ENCODE measurements at places on chromosomes 1 and 21.

- no peak overlapping the region for H3K4me3 ChIP-seq
- no peak for DNase-seq
- H3K36me3 ChIP-seq, result no peaks in the 10 kb centered on the region
Measured at GRCh38 chr1:11948822-11949458, 14.4 kb downstream of the PLOD1 start.

DNA sequence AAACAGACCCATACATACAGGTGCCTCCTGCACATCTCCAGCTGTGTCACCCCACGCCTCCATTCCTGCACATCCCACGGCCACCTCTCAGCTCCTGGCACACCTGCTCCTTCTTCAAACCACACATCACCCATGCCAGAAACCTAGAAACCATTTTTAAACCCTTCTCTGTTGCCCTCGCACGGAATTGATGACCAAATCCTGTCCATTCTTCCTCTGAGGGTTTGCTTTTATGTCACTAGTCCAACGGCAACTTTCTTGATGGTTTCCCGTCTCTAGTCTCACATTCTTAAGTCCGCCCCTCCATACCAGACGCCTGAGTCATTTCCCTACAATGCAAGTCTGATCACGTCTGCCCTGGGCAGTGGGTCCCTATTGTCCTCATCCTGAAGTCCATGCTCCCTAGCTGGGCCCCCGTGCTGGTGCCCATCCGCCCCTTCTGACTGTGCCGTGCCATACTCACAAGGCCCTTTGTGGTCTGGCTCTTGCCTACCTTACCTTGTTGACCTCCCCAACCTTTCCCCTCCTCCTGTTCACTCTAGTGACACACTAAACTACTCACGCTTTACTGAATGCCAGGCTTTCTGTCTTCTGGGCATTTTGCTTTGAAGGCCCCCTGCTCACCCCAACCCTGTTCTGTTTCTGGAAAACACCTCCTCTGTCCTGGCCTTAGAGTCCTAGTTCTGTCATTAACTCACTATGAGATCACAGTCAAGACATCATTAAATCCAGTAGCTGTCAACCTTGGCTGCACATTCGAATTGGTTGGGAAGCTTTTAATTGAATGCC is 17.6 kb downstream of the SLC2A1 start:
- DNase-seq, result no peak
- no peak overlapping the region for H3K4me3 ChIP-seq
- H3K4me1 ChIP-seq, result peaks cover 95% of the 10 kb centered on the region
- peak overlapping the region; percentile 35 for H3K27ac ChIP-seq
- no peaks in the 10 kb centered on the region for H3K36me3 ChIP-seq

- H3K4me3 ChIP-seq, result no peak overlapping the region
- H3K36me3 ChIP-seq, result no peaks in the 10 kb centered on the region
- no peak for DNase-seq
- no peaks in the 10 kb centered on the region for H3K27me3 ChIP-seq
- H3K4me1 ChIP-seq, result peaks cover 9% of the 10 kb centered on the region
Measured at GRCh38 chr1:184965439-184965838, 8.9 kb downstream of the NIBAN1 start.

- no peaks in the 10 kb centered on the region for H3K36me3 ChIP-seq
- H3K4me1 ChIP-seq, result no peaks in the 10 kb centered on the region
- no peak overlapping the region for H3K4me3 ChIP-seq
- H3K27me3 ChIP-seq, result no peaks in the 10 kb centered on the region
- DNase-seq, result no peak
Measured at GRCh38 chr1:74943046-74943445, 191.1 kb upstream of the LHX8 start.

DNA sequence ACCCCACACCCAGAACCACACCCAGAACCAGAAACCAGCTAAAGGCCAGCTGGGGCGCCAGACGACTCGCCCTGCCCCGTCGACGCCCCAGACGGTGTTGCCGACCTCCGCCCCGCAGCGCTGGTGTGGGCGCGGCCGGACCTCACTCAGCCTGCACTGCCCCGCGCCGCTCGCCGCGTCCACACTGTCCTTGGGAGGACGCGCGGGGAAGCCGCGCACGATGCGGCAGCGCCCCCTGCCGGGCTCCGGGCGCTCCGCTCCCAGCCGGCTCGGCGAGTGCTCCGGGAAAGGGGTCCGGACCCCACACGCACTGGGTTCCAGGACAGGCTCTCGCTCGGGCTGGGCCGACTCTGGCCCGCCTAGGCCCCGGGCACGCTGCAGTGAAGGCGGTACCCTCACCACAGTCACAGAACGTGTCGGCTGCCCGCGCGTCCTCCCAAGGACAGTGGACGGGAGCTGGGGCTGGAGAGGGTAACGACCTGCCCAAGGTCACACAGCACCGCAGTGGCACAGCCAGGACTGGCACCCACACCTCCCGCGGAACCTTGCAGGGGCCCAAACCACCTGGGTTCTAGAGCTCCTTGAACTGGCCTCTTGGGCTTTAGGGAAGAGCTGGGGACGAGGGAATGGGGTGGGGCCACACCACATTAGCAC is 90.2 kb downstream of the DMRTA2 start:
- no peaks in the 10 kb centered on the region for H3K36me3 ChIP-seq
- peak overlapping the region; percentile 33 for H3K4me3 ChIP-seq
- H3K4me1 ChIP-seq, result peaks cover 11% of the 10 kb centered on the region

GRCh38 chr1:94565901-94566300 is 24.3 kb upstream of the F3 start:
- no peaks in the 10 kb centered on the region for H3K27me3 ChIP-seq
- no peaks in the 10 kb centered on the region for H3K4me1 ChIP-seq
- H3K27ac ChIP-seq, result no peak overlapping the region
- H3K36me3 ChIP-seq, result no peaks in the 10 kb centered on the region

DNA sequence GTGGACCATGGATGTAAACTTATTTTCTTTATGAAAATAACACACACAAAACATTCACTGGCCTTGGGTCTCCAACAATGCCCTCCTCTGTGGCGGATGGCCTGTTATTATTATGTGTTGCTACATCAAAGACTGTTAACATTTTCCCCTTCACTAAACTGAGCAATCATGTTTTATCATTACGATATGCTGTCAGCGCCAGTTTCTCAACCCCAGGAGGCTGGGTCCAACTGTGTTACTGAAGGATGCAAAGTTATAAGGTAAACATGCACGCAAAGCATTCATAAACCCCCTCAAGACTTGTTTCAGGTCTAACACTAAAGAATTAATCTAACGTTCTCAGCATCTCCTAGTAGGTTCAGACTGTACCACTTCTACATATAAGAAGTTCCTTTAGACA is 6.0 kb upstream of the DUSP10 start:
- H3K27ac ChIP-seq, result no peak overlapping the region
- H3K36me3 ChIP-seq, result no peaks in the 10 kb centered on the region
- no peak overlapping the region for H3K4me3 ChIP-seq
- DNase-seq, result no peak

GRCh38 chr1:156468693-156469345 is 31.8 kb downstream of the MEF2D start:
- no peak for DNase-seq
- H3K4me1 ChIP-seq, result peaks cover 40% of the 10 kb centered on the region
- no peaks in the 10 kb centered on the region for H3K27me3 ChIP-seq
- peaks cover 95% of the 10 kb centered on the region for H3K36me3 ChIP-seq
- no peak overlapping the region for H3K27ac ChIP-seq
- no peak overlapping the region for H3K4me3 ChIP-seq

DNA sequence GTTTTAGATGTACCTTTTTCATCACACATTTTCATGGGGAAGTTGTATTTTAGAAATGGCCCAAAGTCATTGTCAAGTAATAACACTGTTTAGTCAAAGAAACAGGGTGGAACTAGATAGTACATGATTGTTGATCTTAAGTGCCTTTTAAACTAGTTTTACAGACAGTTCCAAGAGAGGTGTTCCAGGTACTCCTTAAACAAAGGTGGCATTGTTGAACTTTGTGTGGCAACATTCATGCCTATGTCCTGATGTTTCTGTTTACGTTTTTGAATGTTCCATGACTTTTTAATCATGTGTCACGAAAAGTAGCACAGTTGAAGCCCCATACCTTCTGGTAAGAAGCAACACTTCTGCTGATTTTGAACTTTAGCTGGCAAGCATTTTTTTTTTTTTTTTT is 9.1 kb upstream of the SH3D21 start:
- H3K36me3 ChIP-seq, result no peaks in the 10 kb centered on the region
- no peak for DNase-seq
- no peak overlapping the region for H3K4me3 ChIP-seq

GRCh38 chr21:44869781-44870747 is 3.4 kb downstream of the PTTG1IP start:
- peaks cover 3% of the 10 kb centered on the region for H3K36me3 ChIP-seq
- H3K27me3 ChIP-seq, result no peaks in the 10 kb centered on the region
- peak overlapping the region; percentile 98 for H3K27ac ChIP-seq
- peak overlapping the region; percentile 84 for H3K4me3 ChIP-seq

- peak overlapping the region; percentile 77 for H3K27ac ChIP-seq
- no peak overlapping the region for H3K4me3 ChIP-seq
- no peaks in the 10 kb centered on the region for H3K27me3 ChIP-seq
Measured at GRCh38 chr1:7298749-7299151, 472.3 kb upstream of the VAMP3 start.

DNA sequence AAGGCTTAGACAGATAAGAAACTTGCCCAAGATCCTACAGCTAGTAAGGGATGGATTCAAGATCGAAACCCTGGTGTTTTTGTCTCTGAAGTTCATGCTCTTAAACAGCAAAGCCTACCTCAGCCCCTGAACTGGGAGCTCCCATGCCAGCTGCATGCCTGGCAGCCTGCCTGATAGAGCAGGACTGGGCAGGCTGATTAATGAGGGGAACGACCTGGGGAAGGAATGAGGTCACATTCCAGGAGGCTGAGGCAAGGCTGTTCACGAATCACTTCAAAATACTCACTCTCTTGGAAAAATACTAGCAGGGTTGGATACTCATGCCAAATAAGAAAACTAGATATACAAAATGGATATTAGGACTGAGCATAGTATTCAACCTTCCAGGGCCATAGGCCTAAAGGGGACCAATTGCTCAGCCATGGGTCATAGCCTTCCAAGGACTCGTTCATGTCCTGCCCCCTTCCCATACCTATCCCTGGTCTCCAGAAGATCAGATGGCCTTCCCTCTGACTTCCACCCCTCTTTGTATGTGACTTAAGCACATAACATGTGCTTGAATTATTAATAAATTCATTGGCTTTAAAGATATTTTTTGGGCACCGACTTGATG is 15.6 kb upstream of the TACSTD2 start:
- DNase-seq, result peak; percentile 74
- no peak overlapping the region for H3K4me3 ChIP-seq
- H3K27ac ChIP-seq, result peak overlapping the region; percentile 45

DNA sequence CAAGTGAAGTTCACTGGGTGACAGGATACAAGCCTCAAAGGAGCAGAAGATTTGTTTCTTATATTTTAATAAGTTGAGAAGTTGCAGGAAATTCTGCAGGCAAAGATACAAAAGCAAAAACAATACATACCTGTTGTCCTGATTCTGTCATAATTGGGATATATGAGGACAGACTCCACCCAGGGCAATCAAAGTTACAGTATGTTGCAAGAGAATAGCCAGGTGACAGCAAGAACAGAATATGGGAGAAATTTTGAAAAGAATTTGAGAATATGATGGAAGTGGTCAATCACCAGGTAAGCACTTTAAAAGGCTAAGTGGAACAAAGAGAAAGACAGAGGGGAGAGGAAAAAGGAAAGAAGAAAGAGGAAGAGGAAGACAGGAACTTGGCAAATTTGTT is 607.6 kb upstream of the ADGRL4 start:
- H3K27me3 ChIP-seq, result no peaks in the 10 kb centered on the region
- no peaks in the 10 kb centered on the region for H3K4me1 ChIP-seq
- no peak overlapping the region for H3K27ac ChIP-seq
- DNase-seq, result no peak
- no peak overlapping the region for H3K4me3 ChIP-seq

DNA sequence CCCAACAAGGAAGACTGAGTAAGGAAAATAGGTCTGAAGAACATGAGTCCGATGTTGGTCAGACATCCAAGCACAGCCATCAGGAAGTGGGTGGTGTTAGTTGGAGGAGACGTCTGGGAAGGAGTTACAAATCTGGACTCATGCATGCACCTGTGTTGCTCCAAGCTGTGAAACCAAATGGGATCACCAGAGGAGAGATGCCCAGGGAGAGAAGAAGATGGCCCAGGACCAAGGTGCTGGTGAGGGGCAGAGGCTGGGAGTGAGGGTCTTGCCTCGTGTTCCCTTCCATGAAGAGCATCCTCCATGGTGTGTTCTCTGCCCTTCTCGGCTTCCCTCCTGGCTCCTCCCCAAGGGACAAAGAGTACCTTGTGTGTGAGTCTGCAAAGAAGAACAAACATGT is 405.6 kb downstream of the NPHP4 start:
- H3K27ac ChIP-seq, result no peak overlapping the region
- H3K4me3 ChIP-seq, result no peak overlapping the region
- H3K4me1 ChIP-seq, result no peaks in the 10 kb centered on the region
- no peak for DNase-seq
- no peaks in the 10 kb centered on the region for H3K27me3 ChIP-seq
- no peaks in the 10 kb centered on the region for H3K36me3 ChIP-seq

GRCh38 chr1:152000964-152001630 is 7.4 kb upstream of the S100A10 start:
- DNase-seq, result no peak
- H3K4me1 ChIP-seq, result no peaks in the 10 kb centered on the region
- H3K27ac ChIP-seq, result peak overlapping the region; percentile 73
- no peaks in the 10 kb centered on the region for H3K36me3 ChIP-seq
- no peak overlapping the region for H3K4me3 ChIP-seq

DNA sequence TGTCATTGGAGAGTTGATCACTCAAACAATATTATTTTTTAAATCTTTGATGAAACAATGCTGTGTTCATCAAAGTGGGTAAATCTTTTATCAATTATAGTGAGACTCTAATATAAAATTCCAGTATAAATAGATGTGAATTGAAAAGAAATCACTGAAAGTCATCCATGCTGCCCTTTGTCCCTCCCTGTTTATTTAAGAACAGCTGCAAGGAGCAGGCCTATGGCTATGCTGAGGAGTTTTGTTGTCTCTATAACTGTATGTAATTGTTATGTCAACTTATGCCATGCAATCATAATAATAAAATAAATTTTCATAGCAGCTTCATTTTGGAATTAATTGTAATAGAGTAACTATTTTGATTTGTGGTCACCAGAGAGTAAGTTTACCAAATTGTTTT is 1272.4 kb upstream of the ADGRL4 start:
- no peaks in the 10 kb centered on the region for H3K27me3 ChIP-seq
- H3K36me3 ChIP-seq, result no peaks in the 10 kb centered on the region
- H3K4me3 ChIP-seq, result no peak overlapping the region

DNA sequence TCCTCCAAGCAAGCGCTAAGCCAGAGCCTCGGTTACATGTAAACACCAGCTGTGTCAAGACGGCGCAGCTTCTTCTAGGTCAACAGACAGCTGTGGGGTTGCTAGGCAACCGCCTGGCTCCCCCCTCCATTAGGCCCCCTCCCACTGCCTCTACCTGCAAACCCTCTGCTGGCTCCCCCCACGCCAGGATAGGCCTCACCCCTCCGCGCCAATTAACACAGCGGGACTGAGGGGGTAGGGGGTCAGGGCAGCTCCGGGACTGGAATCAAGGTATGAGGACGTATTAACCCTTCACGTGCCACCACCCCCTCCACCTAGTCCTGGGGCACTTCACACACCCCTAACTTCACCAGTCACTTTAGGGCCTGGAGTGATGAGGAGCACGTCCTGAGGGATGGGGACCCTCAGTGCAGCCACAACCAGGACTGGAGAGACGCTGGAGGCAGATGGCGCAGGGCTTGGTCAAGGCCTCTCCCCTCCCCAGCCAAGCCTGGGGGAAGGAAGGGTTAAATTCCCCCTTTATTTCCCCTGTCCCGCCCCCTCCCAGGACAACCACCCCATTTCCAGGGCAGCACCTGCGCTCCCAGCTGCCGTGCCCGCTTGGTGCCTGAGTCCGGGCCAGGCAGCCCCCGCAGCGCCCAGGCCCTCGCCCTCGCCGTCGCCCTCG is 37.4 kb upstream of the WASF2 start:
- no peak for DNase-seq
- H3K36me3 ChIP-seq, result no peaks in the 10 kb centered on the region
- peaks cover 77% of the 10 kb centered on the region for H3K4me1 ChIP-seq
- peaks cover 18% of the 10 kb centered on the region for H3K27me3 ChIP-seq
- peak overlapping the region; percentile 81 for H3K27ac ChIP-seq
- peak overlapping the region; percentile 38 for H3K4me3 ChIP-seq

All from left lung (tissue), 14 donors.